ENCODE measurements at places on chromosomes 7 and 10.

GRCh38 chr7:151721694-151722093 lies 155.2 kb downstream of the PRKAG2 start:
- no peak for DNase-seq

DNA sequence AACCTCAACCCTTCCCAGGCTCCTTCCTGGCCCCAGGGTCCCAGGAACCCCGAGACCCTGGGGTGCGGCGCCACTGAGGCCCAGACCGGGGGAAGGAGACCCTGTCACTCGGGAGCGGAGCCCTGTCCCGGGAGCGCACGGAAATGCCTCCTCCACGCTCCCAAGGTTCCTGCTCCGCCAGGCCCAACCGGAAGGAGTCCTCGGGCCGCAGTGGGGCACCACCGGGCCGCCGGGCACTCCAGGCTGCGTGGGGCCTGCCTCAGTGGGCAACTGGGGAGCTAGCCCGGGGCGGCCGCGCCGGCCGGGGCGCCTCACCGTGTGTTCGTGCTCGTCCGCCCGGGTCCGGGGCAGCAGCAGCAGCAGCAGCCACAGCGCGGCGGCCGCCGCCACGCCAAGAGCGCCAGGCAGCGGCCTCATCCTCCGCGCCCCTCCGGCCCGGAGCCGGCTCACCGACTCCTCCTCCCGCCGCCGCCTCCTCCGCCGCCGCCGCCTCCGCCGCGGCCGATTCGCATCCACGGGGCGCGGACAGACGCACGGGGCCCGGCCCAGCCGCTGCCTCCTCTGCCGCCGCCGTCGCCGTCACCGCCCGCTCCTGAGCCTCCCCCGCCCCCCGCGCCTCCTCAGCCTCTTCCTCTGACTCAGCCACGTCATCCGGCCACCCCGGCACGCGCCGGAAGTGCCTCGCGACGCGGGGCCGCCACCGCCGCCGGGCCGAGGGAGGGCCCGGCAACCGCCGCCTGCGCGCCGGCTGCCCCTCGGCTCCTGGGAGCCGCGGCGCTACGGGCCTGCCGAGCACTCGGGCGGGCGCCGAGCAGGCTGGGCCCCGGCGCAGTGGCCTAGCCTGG lies at the start of gene TM9SF3:
TSS of gene TM9SF3 (minus strand) at position 594 of the 845 bp plus-strand sequence. CDS start at position 417, 177 bp downstream.
- DNase-seq, result peak; percentile 94

DNA sequence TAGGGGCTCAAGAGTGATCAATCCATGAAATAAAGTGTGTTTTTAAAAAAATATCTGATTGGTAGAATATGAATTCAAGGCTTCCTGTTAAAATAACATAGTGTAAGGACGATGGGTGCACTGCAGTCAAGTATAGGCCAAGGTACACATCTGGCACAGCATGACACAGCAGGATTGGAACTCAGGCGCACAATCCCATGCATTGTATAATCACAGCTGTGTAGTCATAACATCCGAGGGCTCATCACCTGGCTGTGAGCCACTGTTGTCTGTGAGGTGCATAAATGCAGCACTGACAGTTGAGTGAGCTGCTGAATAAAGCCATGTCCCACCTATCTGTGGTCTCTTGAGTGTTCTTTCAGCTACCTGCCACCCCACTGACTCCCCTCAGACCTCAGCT lies 142.3 kb upstream of the HPS1 start:
- DNase-seq, result no peak

DNA sequence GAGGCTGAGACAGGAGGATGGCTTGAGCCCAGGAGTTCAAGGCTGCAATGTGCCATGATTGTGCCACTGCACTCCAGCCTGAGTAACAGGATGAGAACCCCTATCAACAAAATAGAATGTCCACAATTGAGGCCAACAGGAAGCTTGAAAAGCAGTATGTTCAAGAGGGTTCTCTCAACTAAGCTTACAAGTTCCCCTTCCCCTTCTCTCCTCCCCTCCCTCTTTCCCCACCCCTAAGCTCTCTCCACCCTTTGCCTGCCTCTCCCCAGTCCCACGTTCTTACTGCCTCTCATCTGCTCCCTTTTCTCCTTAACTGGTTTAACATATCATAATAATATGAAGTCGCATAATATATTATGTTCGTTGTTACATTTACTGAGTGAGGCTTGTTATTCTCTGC lies 35.4 kb downstream of the KIAA1549 start:
- no peak for DNase-seq

DNA sequence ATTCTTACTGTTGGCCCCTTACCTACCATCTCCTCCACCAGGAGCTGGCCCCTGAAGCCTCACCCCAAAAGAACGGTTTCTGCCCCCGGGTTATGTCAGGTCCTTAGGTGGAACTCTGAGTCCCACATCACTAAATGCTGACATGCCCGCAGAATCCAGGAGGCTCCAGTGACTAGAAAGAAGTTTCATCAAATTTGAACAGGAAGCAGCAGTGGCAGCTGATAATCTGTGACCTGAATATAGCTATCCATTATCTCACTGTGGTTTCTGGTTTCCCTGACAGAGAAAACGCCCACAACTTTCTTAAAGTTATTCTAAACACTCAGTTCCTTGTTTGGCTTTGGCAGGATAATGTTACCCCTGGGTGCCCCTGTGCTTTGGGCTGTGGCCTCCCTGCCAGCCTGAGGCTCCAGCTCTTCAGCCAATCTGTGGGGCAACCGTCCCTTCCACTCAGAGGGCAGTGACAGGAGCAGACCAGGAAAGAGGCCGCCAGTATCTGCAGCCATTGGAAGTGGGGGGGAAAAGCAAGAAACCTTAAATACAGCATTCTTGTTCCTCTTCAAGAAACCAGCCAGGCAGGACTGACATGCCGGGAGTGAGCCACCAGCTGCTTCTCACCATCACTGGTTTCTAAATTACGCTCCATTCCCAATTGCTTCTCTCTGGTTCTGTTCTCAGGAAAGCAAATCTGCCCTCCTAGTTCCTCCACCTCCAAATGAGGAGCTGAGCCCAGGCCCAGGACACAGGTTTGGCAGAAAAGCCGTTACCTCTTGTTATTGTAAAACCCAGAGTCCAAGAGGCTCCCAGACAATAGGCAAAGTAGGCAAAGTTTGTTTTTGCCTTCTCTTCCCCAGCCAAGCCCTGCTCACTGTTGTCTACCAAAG lies 41.2 kb upstream of the VCL start:
- DNase-seq, result no peak

DNA sequence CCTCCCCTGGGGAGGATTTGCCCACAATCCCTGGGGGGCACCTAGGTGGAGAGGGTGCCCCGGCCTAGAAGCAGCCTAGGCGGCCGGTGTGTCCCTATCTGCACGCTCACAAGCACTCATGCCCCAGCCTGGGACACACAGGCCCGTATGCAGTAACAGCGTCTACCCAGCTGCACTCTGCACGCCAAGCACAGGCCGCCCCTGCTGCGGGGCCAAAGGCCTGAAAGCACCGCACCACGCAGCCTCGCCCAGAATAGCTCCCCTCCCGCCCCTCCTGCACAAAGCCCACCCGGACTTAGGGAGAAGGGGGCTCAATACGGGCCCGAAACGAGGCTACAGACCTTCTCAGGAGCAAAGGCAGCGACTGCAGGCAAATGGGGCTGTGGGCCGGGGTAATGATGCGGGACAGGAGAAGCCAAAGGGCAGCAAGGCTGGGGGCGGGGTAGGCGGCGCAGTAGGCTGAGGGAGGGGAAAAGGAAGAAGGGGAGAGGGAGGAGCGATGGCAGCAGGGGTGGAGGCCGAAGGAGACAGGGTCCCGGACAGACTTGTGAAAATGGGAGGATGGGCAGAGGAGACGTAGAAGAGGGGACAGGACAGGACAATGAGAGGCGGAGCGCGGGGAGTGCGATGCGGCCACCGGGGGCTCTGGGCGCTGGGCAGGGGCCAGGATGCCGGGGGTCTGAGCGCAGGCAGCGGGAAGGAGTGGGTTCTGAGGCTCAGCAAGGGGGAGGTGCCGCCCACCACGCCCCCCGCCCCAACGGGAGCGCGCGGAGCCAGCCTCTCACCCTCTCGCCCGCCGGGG lies 544 bp downstream of the GPRIN2 start:
- DNase-seq, result no peak

DNA sequence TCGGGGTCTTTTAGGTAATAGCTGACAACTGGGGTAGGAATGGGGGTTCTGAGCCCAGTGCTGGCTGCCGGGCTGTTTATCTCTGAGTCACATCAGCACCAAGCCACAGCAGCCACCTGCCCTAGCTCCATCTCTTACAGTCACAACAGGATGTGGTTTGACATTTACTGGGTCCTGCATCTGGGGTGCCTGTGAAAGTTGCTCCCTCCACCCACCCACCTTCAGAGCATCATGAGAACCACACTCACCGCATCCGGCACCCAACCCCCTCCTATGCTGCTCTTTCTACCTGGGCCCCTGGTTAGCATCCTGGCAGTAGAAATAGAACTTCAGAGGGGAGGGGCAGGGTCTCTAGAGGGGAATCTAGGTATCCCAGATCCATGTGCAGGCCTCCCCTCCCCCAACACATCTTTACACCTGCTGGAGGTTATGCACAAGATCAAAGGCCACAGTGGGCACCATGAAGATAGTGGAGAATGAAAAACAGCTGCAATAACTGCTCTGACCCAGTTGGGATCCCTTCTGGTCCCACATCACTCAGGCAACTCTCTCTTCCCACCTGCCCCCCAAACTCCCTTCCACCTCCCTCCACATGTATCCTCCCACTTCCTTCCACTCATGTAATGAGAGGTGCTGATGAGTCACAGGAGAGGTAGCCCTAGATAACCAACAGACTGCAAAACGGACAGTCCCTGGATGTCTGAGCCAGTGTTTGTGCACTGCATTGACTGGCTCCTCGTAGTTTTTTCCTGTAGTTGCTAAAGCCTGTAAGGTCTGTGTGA lies 38.2 kb downstream of the PRSS2 start:
- DNase-seq, result no peak

- DNase-seq, result no peak
Observed at GRCh38 chr7:111535142-111535870, 27.0 kb downstream of the IMMP2L start.

- DNase-seq, result no peak
Observed at GRCh38 chr10:112896273-112896672, 53.8 kb upstream of the TCF7L2 start.

GRCh38 chr10:63583909-63584724 lies 62.9 kb downstream of the REEP3 start:
- DNase-seq, result no peak

DNA sequence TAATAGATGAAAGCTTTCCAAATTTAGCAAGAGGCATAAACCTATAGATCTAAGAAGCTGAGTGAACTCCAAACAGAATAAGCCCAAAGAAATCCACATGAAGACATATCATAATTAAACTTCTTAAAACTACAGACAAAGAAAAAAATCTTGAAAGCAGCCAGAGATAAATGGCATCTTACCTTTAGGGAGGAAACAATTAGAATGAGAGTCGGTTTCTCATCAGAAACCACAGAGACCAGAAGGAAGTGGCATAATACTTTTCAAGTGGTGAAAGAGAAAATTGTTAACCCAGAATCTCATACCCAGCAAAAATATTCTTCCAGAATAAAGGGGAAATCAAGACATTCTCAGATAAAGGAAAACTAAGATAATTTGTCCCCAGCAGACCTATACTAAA lies 98.9 kb upstream of the NANOS1 start:
- DNase-seq, result no peak

GRCh38 chr10:50322077-50322476 lies 70.8 kb upstream of the ASAH2 start:
- DNase-seq, result no peak

DNA sequence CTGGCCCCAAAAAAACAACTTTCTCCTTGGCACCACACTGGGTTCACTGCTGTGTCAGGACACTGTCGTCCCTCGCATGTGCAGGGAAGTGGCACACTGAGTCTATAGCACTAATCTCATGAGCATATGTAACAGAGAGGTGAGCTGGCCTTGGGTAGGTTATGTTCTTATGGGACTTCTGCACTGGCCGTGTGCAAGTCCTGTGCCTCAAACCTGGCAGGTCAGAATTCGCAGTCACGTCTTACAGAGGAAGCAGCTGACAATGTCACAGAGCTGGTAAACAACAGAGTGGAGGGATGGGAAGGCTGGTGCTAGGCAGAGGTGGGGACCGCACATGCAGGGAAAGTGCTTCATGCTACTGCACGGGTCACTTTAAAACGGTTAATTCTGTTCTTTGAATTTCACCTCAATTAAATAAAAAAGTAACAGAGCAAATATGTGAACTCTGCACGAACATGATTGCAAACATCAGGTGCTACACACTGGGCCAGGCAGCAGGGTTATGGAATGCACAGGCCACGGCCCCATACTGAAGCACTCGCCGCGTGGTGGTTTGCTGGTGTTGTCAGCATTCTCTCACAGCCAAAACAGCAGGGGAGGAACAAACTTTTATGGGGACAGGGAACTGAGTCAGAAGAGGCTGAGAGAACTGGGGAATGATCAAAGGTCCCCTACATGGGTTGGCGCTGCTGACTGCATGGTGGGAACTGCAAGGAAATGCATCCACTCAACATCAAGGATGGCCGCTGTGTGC lies 54.2 kb downstream of the VOPP1 start:
- no peak for DNase-seq

DNA sequence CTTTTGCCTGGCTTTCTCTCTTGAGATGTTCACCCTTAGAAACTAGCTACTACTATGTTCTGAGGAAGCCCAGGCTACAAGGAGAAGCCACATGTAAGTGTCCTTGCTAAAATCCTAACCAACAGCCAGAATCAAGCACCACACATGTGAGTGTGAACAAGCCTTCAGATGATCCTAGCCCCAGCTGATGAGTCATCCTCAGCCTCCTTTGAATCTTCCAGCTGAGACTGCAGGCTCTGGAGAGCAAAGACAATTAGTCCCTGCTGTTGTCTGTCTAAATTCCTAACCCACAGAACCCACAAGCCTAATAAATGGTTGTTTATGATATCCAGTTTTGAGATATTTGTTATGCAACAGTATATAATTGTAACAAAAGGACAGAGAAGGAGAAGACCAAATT lies 92.8 kb upstream of the TAC1 start:
- no peak for DNase-seq

GRCh38 chr7:157596471-157596870 lies 259.7 kb downstream of the DNAJB6 start:
- no peak for DNase-seq

DNA sequence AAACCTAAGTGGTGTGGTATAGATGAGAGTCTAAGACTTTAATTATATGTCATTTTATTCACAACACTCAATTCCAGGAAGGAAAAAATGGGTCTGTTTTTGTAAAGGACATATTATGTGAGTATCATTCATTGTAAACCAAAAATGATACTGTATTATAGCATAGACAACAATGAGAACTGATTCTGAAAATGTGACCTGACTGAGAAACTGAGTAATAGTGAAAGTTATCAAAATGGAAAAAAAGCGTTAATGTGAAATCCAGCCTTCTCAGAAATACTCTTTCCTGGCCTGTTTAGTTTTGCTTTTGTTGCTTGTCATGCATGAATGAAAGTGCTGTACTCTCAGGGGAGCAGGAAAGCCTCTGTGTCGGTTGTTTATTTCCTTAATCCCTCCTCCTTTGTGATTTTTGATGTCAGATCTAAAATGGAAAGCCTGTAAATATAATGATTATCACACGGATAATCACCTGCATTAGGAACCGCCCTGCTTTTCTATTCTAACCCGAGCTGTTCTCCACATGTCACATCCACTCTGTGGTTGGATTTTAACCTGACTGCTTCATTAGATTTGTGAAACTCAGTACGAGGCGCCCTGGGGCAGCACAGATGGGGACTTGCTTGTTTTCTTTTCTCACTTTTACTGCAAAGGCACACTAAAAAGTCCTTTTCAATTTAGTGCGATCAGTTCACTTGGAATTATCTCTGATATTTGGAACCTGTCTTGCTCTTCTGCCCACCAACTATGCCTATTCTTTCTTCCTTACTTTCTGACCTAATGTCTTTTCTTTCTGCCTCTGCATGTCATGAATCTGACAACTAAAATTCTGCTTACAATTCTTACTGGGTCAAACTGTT lies 240.9 kb upstream of the KAT6B start:
- DNase-seq, result peak; percentile 5

GRCh38 chr7:134886353-134887057 lies 99.8 kb upstream of the AGBL3 start:
- DNase-seq, result peak; percentile 63

Data from adrenal gland (tissue), 19 donors.